ENCODE measurements at places on chromosomes 16 and 17.

DNA sequence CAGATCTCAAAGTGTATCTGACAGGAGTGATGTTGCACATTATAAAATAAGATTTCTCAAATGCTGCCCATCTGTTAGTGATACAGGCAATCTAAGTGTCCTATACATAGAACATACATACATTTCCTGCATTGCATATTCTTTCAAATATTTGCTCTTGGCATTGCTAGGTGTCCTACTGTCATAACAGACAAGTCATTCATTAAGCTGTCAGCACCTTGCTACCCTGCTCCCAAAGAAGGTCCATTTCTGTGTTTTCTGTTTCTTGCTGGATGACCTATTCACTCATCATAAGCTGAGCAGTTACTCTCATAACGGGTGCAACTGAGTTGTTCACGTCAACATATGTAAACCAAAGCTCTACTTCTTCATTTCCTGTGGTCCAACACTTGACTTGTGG, 719.0 kb downstream of the KCNJ2 start:
- DNase-seq = no peak

DNA sequence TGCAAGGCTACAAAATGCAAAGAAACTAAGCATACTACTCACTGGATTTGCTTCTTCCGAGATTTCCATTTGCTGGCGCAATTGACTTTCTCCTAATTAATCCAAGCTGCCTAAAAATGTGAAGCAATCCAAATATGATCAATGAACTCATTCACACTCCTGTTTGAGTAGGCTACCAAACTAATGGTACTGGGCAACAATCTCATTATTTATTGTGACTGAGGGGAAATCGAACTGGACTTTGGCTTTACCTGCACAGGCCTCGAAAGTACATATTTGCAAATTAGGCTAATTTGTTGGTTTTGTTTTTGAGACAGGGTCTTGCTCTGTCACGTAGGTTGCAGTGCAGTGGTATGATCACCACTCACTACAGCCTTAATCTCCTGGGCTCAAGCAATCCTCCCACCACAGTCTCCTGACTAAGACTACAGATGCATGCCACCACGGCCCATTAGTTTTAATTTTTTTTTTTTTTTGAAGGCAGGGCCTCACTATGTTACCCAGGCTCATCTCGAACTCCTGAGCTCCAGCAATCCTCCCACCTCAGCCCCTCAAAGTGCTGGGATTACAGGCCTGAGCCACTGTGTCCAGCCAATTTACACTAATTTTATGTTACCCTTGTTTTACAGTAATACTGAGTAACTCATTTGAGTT, 2.6 kb downstream of the ERI2 start:
- DNase-seq = no peak

GRCh38 chr17:73476890-73477350, 165.1 kb upstream of the CDC42EP4 start:
- no peak for DNase-seq

- no peak for DNase-seq
Observed at GRCh38 chr16:59950431-59950830, 1216.3 kb upstream of the GOT2 start.

DNA sequence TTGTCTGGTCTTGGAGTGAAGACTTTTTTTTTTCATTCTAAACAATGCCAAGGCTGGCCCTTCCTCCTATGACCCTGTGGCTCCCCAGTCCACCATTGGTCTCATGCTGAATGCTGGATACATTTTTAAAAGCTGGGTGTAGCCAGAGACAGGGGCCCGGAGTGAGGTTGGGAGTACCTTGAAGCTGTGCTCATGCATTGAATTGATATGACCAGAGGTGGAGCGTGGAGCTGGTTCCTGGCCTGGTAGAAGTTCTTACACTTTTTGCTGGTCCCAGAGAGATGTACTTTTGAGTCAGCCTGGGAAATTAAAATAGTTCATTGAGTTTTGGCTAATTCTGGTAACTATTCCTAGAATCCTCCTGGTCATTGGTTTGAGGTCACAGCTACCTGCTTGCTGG, 83.6 kb downstream of the CMIP start:
- DNase-seq = no peak

DNA sequence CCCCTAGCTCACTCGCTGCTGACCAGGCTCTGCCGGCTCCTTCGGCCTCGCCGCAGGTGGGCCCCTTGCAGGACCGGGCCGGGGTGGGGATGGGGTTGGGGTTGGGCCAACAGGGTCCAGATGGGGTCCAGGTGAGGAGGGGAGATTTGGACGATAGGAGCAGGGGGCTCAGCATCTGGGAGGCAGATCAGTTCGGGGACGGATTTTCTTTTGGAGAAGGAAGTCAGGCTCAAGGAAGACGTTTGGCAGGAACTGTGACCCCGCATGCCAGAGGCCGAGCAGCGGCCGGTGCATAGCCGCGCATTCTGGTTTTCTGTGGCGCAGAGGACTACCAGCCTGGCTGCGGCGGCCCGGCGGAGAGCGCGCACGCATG, 845 bp upstream of the ALDOA start:
- DNase-seq = no peak

- no peak for DNase-seq
Observed at GRCh38 chr16:49701789-49702494, 154.0 kb downstream of the ZNF423 start.

DNA sequence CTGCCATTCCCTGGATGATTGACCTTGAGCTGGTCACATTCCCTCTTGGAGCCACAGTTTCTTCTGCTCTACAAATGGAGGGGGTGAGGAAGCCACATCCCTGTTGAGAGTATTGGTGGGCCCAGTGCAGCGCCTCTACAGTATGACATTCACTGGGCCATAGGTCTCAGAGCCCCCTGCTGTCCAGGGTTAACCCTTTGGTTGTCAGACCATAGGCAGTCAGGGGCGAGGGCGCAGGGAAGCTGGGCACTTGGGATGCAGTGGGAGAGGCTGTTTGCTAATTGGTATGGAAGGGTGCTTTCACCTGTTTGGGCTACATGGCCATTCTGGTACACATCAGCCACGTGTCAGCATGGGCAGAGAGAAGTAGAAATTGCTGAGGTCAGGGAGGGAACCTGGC, 27.3 kb upstream of the WFDC1 start:
- DNase-seq = no peak

GRCh38 chr17:74190807-74191406, 12.6 kb upstream of the RPL38 start:
- no peak for DNase-seq

GRCh38 chr16:65272699-65273414, 151.0 kb upstream of the CDH11 start:
- DNase-seq = no peak

DNA sequence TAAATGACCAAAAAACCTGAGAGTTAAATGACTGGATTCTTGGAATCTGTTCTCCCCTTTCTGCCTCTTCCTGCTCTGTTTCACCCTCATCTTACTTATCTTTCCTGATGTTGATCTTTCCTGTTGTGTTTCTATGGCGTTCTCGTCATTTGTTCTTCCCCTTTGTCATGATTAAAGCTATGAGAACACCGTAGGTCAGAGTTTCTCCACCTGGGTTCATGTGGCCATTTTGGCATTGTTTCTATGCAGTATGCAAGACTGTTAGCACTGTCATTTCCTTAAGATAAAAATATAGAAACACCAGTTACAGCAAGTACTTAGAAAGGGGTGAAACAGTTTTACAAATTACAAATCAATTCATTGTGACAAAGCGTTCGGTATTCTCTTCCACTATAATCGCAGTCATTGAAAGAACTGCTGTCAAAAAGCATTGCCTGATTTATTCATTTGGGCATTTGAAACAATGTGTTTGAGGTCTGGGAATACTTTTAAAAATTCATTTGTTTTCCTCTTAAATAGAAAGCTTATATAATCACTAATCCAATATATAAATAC, 166.0 kb downstream of the PHKB start:
- DNase-seq = no peak

DNA sequence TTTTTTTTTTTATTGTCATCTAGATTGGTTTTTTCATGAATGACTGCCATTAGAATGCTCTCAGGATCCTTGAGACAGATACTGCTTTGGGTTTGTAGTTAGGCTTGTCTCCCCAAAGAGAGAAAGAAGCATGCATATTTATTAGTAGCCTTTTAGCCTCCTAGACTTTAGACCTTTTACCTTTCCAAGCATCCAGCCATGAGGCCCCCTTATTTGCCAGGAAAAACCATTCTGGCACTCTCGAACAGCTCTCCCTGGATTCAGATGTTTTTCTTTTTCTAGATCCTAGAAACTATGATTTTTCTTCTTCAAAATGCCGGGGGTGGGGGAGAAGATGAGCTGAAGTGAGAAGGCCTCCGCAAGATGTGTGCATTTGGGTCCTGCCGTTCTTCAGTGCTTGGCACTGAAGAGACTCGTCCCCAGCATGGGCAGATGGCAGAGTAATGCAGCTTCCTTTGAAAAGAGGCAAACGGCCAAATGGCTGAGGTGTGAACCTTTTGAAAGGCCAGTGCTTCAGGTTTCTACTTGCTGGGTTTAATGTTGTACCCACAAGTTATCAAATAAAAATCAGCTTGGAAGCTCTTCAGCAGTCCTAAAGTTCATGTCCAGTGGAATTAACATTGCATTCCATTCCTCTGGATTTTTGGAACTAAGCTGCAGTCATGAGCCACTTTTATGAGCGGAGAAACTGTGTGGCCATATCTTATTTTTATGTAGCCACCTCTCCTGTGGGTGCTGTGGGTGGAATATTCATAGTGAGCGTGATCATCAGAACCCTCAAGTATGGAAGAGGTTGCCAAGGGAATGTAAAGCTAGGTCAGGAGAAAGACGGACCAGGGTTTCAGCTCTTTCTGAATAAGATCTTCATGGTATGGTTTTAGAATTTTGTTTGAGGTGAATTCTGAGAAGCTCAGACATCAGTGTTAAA, 7.2 kb downstream of the SOCS7 start:
- no peak for DNase-seq

DNA sequence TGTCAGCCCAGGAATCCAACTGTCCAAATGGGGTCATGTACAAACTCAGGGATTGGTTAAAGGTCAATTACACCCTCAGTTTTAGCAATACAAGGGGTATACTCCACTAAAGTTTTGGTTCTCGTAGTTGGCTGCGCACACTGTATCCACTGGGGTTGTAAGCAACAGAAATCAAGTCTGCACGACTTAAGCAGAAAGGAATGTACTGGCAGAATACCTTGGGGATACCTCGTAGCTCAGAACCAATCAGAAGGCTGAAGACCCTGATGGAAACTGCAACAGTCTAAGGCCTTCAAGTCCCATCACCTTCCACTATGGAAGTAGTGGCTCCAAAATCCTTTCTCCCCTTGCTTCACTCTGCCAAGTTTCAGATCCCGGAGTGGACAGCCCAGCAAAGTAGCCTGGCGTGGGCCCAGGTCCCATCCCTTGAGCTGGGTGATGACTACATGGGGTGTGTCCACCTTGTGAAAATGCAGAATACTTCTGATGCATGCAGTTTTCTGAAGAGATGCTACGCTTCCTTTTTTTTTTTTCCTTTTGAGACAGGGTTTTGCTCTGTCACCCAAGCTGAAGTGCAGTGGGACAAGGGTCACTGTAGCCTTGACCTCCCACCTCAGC, 21.1 kb upstream of the RPH3AL start:
- no peak for DNase-seq

- no peak for DNase-seq
Observed at GRCh38 chr16:55324285-55325079, 479 bp downstream of the IRX6 start.

Measured in activated CD8-positive, alpha-beta memory T cell treated with anti-CD3 and anti-CD28 coated beads for 1 hour (primary cell).